Kidney tubule cell (primary cell): ENCODE measurements at places on chromosomes 6 and 20.
A peak's percentile ranks its signal among the peaks of the same experiment; 100 is the strongest.

- DNase-seq = peak; percentile 74
Observed at GRCh38 chr6:15501826-15502445, 160.9 kb downstream of the DTNBP1 start.

DNA sequence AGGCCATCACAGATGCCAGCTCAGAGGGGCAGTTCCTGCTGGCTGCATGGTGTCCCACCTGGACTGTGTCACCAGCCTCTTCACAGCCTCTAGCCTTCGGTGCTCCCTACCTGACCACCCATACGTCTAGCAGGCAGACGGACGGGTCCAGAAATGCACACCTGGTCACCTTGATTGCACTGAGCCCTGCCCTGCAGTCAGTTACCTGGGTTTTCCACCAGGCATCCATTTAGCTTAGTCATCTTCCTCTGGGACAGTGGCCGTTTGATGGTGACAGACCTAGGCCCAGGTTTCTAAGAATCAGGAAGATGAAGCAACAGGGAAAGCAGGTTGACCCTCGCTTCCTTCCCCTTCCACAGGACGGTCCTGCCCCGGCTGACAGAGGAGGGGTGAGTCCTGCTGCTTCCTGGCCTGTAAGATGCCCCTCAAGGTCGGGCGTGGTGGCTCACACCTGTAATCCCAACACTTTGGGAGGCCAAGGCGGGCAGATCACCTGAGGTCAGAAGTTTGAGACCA lies 9.8 kb upstream of the BPI start:
- no peak for DNase-seq

- no peak for DNase-seq
Observed at GRCh38 chr6:112259337-112259675, 4.9 kb upstream of the LAMA4 start.

DNA sequence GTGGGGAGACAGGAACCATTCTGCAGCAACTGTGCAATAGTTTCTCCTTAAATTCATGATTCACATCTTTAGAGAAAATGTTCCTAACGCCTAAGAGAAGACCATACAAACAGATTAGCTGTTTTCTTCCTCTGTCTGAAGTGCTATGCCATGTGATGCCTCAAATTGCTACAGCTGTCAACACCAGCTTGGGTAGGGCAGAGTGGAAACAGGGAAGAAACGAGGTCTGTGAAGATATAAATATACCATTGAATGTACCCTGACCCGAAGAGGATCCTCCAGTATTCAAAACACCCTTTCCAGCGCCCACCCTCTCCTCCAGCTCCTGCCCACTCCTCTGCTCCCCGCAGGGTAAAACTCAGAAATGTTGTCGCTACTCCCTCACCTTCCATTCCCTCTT lies 40.3 kb upstream of the PRND start:
- no peak for DNase-seq

- DNase-seq = no peak
Observed at GRCh38 chr6:55410674-55411073, 83.4 kb downstream of the GFRAL start.

GRCh38 chr20:61531553-61532345 lies 279.7 kb downstream of the CDH4 start:
- DNase-seq = no peak

DNA sequence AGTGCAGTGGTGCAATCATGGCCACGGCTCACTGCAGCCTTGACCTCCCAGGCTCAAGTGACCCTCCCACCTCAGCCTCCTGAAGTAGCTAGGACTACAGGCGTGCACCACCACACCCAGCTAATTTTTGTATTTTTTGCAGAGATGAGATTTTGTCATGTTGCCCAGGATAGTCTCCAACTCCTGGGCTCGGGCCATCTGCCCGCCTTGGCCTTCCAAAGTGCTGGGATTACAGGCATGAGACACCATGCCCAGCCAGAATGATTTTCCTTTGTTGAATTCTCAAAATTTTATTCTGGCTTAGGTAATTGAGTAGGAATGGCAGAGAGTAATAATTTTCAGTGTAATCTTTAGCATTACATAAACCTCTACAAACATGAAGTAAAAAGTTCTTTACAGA lies 37.1 kb downstream of the SLC16A10 start:
- no peak for DNase-seq

- no peak for DNase-seq
Observed at GRCh38 chr20:62908971-62909791, 17.1 kb downstream of the DIDO1 start.

DNA sequence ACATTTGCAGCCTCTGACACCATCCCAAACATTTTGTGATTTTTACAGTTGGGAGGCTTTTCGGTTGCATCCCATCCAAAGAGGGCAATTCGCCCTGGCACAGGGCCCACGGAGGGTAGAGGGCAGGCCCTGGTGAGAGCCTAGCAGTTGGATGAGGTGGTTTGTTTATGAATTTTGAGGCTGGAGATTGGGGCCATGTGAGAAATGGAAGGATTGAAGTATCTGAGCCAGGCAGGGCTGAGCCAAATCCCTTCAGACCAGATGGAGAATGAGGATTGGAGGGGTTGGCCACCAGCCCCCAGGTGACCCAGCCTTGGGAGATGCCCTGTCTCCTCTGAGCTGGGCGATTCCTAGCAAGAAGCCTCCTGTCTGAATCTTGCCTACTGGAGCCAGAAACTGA lies 52.6 kb upstream of the CCDC167 start:
- no peak for DNase-seq

GRCh38 chr20:53402233-53403005 lies 191.2 kb downstream of the ZNF217 start:
- DNase-seq = no peak

- peak; percentile 44 for DNase-seq
Observed at GRCh38 chr20:13765299-13765698, 19.4 kb downstream of the ESF1 start.

GRCh38 chr6:105753207-105753606 lies 332.9 kb upstream of the PRDM1 start:
- no peak for DNase-seq

GRCh38 chr6:125809570-125810170 lies 18.9 kb downstream of the NCOA7 start:
- no peak for DNase-seq

DNA sequence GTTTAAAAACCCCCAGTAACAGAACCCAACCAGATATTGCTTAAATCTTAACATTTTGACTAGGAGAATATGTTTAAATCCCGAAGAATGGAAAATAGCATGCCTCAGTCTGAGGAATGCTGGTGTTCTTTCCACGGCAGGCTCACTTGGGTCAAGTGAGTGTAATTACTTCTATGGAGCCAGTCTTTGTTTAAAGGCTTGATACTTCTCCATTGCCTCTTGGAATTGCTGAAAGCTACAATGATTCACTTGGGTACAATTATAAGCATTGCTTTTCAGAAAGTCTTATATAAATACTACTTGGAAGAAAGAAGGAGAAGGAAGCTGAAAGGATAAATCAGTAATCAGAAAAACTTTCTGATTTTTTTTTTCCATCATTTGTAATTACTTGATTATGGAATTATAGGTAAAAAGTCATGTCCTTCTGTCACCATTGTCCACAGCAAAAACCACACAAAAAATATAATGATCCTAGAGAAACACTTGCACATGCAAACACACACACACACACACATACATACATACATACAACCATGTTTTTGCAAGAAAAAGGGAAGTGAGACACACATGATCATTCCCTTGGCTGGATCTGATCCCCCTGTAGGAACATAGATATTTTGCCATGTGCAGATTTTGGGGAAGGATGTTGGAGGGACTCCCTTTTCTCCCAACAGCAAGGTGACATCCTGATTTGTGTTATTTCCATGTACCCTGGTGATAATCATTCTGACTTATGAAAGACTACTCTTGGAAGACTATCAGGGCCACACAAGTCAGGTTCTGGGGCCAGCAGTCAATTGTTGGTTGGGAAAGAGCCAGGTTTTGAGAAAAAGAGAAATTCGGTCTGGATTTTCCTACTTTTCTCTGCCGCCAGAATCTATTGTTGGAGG lies 396.0 kb upstream of the BTBD3 start:
- DNase-seq = no peak

- DNase-seq = no peak
Observed at GRCh38 chr6:39665861-39666260, 59.3 kb downstream of the KIF6 start.

DNA sequence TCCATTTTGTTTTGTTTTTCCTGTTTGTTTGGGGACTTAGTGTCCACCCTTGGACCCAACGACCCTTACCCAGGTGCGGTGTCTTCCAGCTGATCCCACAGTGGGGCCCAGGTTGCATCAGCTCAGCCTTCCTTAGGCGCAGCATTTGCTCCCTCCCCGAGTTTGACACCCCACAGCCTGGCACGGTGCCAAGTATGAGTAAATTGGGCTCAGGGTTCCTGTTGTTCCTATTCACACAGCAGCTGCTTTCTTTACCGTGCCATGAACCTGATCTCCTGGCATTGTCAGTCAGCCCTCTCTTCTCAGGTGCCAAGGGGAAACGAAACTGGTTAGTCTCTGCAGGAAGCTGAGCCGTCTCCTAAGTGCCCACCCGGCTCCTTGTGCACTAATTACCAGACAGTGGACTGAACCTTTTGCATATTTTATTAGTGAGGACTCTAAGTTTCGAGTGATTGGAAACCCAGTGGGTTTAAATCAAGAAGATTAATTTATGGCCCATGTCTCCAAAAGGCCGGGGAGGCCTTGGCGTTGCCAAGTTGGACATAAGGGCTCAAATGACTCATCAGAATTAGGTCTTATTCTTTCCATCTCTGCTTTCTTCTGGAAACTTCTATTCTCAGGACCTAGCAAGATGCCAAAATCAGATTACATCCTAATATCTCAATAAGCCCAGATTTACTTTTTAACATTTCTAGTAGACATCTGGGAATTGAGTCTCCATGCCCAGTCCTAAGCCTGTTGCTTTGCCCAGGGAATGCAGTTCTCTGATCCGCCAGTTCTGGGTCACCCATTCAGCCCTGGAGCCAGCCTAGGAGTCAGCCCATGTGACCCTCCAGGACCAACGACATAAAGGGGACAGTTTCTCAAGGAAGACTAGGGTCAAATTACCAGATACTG lies 68.8 kb downstream of the TSHZ2 start:
- peak; percentile 72 for DNase-seq

- no peak for DNase-seq
Observed at GRCh38 chr6:119832411-119832810, 482.9 kb upstream of the MAN1A1 start.

DNA sequence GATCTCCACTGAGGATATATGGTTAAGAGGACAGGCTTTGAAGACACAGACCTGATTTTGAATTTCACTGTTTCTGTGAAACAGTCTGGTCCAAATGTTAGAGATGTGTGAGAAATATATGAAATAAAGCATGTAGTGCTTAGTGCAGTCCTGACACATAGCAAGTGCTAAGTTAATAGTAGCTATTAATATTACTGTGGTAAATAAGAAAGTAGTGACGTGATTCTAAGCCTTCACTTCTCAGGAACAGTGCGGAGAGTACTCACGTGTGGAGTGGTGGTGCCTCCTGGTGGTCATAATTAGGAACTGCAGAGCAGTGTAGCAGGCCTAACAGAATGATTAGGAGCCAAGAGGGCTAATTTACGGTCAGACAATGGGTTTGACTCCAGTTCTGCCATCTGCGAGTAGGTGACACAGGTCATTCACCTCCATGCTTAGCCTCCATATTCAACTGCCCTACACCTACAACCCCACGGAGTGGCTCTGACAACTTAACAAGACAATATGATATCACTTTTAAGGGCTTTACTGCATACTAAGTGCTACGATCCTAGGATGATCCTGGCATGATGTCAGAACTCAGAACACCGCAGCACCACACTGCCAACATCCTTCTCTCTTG lies 106.2 kb downstream of the JPH2 start:
- DNase-seq = peak; percentile 75

- DNase-seq = no peak
Observed at GRCh38 chr6:164337024-164337924, 922.8 kb downstream of the QKI start.

GRCh38 chr6:40520678-40521077 lies 66.5 kb downstream of the LRFN2 start:
- no peak for DNase-seq

GRCh38 chr6:38320358-38320757 lies 319.4 kb downstream of the BTBD9 start:
- DNase-seq = no peak

DNA sequence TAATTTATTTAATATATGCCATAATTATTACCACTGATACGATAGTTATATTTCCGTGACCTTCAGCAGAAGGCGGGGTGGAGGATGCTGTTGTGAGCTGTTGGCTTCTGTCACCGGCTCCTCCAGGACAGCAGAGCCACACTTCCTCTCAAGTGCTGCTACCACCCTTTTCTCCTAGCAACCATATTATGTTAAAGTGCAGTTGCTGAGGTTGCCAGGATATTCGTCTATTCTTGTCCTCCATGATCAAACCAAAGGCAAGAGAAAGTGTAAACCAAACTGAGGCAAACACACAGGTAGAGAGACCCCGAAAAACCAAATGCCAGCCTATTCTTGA lies 27.8 kb downstream of the RGS17 start:
- DNase-seq = no peak

GRCh38 chr6:112145080-112145573 lies 57.7 kb downstream of the FAM229B start:
- DNase-seq = no peak

DNA sequence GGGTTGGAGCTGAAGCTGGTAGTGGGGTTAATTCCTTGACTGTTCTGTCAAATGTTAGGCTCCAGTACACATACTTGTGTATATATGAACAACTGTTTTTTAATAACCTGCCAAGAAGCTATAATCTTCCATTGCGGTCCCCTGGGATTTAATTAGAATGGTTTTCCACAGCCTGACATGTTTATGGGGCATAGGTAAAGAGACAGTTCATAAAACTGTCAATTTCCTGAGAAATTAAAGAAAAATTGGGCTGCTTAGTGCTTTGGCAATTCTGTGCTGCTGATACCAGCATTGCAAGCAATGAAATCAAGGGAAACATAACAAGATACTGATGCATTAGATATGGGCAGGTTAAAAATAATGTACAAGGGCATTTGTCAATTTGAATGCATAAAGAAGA lies 314.1 kb upstream of the SLC35B3 start:
- no peak for DNase-seq

GRCh38 chr6:168320634-168321033 lies 1.1 kb upstream of the DACT2 start:
- no peak for DNase-seq

- no peak for DNase-seq
Observed at GRCh38 chr20:46530640-46531039, 17.3 kb upstream of the ZNF334 start.
